Uterus (tissue), 4 donors: ENCODE measurements at places on chromosomes 13 and 19. TPM values are rescaled to one million over a fixed set of nuclear protein-coding genes. Genes with fewer than 3 reads are reported as not detected.

DNA sequence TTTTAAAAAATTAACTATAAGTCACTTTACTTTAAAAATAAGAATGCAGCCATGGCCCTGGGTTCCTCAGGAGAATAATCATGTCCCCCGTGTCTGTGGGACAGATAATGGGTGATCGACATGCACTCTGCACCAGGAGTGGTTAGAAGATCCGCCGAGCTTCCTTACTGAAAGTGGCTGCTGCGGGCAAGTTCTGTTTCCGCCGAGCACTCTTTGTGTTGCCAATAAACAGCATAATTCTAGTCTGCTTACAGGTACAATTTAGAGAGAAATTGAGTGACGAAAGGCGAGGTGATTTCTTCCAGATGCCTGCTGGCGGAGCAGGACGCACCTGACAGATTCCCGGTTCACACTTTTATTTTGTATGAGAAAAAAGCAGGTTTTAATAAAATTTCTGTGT is 139.0 kb downstream of the SOX1 start:
- H3K4me1 ChIP-seq = no peaks in the 10 kb centered on the region
- no peak for DNase-seq
- no peaks in the 10 kb centered on the region for H3K27me3 ChIP-seq
- H3K4me3 ChIP-seq = no peak overlapping the region
- H3K36me3 ChIP-seq = no peaks in the 10 kb centered on the region

DNA sequence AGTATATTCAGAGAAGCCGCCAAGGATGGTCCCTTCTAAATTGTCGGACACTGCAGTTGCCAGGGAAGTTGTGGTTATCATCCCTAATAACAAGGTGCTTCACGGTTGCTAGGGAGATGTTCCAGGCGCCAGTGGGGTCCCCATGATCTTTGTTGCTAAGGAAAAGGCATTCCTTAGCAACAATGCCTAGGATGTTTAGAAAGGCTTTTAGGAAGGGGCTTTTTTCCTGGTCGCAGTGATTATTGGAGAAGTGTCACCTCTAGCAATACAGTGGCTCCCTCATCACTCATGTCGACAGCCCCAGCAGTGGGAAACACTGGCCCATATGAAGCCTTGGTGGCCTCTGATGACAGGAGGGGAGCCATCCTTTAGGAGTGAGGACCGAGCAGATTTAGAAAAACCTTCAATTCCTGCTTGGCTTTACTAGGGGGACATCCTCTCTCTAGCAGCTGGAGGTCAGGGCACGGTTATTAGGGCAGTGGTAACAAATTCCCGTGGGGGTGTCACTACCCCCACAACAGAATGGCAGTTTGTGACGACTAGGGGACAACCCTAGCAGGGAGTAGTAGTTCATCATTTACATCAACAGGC is 6.4 kb upstream of the TMC4 start:
- DNase-seq = no peak
- H3K27me3 ChIP-seq = no peaks in the 10 kb centered on the region
- no peak overlapping the region for H3K4me3 ChIP-seq
- no peaks in the 10 kb centered on the region for H3K4me1 ChIP-seq
- H3K27ac ChIP-seq = no peak overlapping the region

GRCh38 chr13:33971562-33971819 is 153.5 kb downstream of the RFC3 start:
- DNase-seq = no peak
- H3K4me1 ChIP-seq = no peaks in the 10 kb centered on the region
- no peak overlapping the region for H3K27ac ChIP-seq
- no peaks in the 10 kb centered on the region for H3K27me3 ChIP-seq
- H3K36me3 ChIP-seq = no peaks in the 10 kb centered on the region
- H3K4me3 ChIP-seq = no peak overlapping the region

Gene ATP4B
- 0.28 TPM for total RNA-seq
